ENCODE measurements at places on chromosomes 2 and 18.

DNA sequence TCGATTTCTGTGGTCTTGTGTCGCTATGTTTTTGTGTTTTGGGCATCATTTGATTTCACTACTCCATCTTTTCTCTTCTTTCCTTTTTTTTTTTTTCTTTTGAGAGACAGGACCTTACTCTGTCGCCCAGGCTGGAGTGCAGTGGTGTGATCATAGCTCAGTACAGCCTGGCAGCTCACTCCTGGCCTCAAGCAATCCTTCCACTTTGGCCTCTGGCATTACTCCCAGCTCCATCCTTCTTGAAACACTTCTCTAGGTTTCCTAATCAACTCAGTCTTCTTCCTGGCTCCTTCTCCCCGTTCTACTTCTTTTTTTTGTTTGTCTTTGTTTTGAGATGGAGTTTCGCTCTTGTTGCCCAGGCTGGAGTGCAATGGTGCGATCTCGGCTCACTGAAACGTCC is 26.5 kb downstream of the TCF23 start:
- no peak for DNase-seq

GRCh38 chr2:207038299-207038698 is 99.0 kb downstream of the CPO start:
- DNase-seq: no peak

DNA sequence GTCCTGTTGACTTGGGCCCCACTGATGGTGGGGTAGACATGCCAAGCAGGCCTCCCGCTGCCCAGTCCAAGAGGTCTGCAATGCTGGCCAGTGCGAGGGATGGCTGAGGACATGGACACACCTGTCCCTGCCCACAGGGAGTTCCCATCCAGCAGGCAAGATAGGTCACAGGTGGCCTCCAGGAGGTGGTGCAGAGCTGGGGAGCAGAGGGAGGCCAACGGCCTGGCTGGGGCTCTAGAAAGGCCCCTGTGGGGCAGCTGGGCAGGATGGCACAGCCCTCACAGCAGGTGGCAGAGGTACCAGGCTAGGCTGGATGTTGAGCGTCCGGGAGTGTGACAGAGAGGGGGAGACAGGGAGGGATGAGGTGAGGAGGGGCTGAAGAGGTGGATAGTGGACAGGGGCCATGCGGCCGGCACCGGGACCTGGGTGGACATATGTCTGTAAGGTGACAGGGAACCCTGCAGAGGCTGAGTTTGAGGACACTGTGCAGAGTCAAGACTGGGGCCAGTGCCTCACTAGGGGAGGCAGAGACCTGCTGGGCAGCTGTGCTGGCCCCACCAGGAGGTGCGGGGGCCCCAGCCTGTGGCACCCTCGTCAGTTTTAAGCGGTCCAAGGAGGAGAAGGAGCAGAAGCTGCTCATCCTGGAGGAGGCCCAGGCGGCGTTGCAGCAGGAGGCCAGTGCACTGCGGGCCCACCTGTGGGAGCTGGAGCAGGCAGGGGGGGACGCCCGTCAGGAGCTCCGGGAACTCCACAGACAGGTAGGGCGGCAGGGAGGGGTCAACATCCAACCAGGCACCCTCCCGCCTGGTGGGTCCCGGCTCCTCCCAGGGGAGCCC is 34.3 kb upstream of the SNED1 start:
- no peak for DNase-seq

GRCh38 chr18:11091746-11092145 is 57.6 kb downstream of the PIEZO2 start:
- no peak for DNase-seq

DNA sequence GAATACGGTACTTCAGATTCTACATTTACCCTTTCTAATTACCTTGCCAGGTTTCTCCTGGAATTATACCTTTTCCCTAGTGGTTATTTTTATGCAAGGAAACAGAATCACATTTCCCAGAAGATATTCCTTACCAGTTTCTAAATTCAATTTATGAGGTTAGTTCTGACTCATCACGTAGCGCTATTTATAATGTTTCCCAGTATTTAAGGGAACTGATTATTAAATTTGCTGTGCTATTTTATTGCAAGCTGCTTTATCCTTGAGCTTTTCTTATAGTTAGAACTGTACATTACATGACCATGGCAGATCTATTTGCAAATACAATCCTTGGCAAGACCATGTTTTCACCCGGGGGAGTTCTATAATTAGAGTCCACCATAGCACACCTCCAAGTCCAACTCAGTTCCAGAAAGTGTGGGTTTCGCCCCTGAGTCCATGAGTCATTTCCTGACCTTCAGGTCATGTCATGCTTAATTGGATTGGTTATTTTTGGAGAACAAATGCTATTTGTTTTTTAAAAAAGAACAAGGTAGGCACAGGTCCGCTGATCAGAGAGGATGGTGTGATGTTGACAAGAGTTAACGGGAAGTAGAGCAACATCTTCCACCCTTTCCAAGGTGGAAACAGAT is 126.6 kb downstream of the ZNF532 start:
- no peak for DNase-seq

DNA sequence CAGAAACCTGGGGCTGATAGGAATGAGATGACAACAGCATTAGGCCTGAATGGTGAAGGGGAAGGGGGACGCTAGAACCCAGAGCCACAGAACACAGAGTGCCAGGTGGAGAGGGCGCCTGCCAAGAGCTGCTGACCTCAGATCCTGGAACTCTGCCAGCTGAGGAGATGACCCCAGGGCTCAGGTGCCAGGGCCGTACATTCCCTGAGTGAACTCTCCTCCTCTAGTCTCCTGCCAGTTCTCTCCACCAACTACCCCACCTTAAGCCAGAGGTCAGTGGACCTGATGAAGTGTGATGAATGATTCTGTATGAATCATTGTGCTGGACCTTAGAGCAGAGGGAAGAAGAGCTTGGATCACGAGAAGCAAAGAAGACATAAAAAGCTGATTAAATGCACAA is 1582.2 kb upstream of the ACVR2A start:
- DNase-seq: no peak

- no peak for DNase-seq
These were observed 171.0 kb upstream of the ZFP36L2 start for GRCh38 chr2:43397411-43397810.

DNA sequence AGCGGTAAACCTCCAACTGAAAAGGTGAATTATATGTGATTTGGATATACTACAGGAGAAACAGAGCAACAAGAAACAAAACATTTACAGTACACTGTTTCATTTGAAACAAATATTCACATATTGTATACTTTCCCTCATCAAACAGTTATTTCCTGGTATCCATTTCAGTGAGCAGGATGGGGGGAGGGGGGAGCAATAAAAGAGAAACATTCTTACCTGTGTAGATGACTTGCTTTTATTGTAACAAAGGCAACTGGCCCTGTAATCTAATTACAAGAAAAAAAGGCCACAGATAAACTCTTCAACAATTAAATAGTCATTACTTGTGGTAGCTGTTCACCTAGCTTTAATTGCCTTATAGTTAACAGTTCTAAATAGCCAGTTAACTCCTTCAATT is 3.9 kb upstream of the PPP1CB start:
- no peak for DNase-seq

DNA sequence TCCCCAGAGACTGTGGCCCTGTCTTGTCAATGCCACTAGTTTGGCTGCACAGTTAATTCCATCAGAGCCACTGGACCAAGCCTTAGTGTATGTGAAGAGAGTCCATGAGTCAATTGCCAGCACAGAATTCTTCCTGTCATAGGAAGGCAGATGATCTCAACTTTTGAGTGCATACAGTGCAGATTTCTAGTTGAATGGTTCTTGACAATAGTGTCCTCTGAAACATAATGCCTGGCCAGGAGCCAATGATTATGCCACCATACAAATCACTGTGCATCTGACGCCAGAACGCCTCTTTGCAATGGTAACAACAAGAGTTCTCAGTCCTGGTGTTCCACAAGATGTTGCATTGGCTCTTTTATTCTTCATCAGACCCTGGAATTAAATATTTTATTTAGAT is 7.1 kb downstream of the NEUROD1 start:
- DNase-seq: no peak

- no peak for DNase-seq
These were observed 141.9 kb downstream of the SLC4A3 start for GRCh38 chr2:219769090-219769910.

DNA sequence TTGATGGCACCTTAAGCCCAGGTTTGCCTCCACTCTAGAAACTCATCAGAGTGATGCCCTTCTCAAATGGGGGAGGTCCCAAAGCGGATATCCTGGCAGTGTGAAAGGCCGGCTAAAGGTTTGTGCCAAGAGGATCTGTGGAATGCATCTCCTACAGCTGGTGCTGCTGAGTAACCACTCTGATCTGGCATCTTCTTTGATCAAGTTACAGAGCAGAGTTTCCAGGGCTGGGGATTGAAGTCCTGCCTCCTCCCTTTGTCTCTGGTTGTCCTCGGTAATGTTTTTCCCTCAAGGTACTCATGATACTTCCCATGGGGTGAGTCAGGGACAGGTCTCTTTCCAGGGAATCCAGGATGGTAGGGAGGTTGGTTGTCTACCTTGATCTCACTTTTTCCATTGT is 24.6 kb downstream of the PRKRA start:
- DNase-seq: no peak

DNA sequence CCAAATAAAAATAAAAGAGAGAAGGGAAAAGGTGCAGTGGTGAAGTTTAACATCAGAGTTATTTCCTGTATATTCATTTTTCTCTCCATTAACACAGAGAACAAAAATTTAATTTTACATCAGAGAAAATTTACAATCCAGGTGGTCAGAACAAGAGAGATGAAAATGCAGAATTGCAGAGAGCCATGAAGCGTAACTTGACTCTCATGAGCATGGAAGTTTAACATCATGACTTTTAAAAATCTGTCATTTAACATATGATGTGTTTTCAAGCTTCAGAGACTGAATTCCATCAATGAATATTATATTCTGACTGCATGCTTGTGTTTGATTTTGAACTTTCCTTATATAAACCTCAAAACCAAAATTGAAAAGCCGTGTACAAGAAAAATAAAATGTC is 79.3 kb upstream of the ZNF397 start:
- no peak for DNase-seq

- DNase-seq: no peak
These were observed 49.4 kb upstream of the PKDCC start for GRCh38 chr2:41998186-41999127.

DNA sequence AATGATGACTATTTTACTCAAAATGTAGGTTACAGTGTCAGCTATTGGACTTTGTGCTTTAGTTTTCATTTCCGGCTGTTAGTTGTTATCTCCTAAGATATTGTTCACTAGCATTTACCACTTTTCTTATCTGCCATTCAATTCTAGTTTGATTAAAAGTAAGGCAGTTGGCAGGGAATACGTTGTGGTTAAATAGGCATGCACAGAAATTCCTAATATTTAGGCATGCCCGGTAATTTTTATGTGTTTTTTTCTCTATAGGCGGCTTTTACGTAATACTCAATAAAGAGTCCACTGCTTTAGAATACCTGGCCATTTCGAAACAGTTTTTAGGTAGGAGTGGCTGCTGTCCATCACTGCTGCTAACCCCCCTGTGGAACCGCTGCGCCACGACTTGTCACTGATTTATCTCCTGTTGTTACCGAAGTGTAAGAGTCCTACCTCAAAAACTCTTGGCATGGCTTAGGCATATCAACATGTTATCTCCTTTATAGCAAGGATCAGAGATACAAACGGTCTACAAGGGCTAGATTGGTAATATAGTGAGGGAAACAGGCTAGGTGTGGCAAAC is 39.5 kb downstream of the BABAM2 start:
- DNase-seq: no peak

- DNase-seq: no peak
These were observed 29.0 kb upstream of the CALCRL start for GRCh38 chr2:187477051-187477450.

DNA sequence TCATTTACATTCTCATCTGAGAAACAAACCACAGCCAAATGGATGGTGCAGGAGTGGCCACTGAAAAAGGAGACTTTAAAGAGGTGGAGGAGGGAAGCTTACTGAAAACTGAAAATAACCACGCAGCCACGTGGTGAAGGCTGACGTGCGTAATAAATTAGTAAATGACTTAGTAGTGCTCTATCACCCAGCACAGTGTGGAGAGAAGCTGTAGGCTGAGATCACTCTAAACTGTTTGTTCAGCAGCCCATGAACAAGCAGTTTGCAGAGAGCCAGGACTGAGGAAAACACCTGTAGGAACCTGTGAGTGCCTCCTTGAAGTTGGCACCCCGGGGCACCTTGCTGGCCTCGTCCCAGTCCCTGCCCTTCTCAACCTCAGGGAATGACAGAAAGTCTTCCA is 193.0 kb downstream of the TXNL1 start:
- DNase-seq: no peak

- DNase-seq: peak; percentile 59
These were observed 21.8 kb downstream of the ATG4B start for GRCh38 chr2:241659150-241659739.

- peak; percentile 28 for DNase-seq
These were observed 4.7 kb upstream of the CFAP65 start for GRCh38 chr2:219045937-219046550.

DNA sequence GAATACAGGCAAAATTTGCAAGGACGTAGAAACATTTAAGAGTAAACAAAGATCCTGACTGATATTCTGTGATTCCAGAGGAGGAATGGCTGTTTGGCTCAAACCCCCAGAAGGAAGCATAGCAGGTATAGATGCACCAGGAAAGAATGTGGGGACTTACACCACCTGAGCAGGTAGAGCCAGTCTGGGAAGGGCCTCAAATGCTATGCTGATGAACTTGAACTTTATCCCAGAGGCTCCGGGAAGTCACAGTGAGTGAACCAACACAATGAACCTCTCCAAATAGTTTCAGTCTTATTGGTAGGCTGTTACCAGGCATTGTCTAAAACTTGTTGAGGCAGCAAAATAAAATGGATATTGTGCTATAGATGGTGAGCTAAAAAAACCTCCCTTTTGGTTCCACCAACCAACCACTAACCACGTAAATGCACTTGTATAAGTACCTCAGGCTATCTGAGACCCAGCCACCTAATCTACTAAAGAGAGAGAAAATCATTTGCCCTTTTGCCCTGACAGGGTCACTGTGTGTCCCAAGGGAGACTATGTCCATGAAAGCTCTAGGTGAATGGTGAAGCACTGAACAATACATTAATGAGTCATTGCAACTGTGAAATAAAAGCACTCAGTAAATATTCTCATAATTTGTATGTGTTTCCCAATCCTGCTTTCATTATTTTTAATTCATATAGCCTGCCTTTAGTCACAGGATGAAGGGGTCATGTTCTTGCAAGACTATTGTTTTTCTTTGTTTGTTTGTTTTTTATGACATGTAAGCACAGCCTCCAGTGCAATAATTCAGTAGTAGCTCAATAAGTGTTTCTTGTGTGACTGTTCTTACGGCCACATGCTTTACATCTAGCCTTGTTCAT is 911.6 kb downstream of the EPHA4 start:
- no peak for DNase-seq

- DNase-seq: no peak
These were observed 49.1 kb upstream of the SLC14A2 start for GRCh38 chr18:45566025-45566740.

GRCh38 chr2:206556357-206556949 is 85.8 kb upstream of the FAM237A start:
- DNase-seq: peak; percentile 31

DNA sequence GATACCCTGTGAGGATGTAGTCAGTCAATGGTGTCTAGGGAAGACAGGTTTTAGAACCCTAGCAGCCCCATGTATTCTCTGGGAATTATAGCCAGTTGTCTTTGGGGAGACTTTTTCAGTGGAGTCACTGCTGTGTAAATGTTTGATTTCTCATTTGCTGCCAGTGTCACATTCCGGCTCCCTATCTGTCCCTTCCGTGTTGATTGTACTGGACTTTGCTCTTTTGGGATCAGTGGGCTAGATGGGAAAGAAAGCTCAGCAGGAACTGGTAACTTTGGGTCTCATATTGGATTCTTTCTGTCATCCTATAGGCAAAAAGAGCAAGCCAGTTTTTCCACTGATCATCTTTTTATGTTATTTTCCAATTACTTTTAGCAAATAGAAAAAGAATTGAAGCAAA is 70.1 kb downstream of the GTF3C3 start:
- DNase-seq: no peak

GRCh38 chr18:23824669-23825068 is 135.4 kb downstream of the LAMA3 start:
- DNase-seq: no peak

Data from foreskin melanocyte (primary cell).